ENCODE measurements at places on chromosomes 6 and 20.

GRCh38 chr20:25699914-25700313 lies 3.3 kb upstream of the ZNF337 start:
- no peak for DNase-seq

GRCh38 chr20:56433880-56434255 lies 21.8 kb downstream of the CASS4 start:
- no peak for DNase-seq

DNA sequence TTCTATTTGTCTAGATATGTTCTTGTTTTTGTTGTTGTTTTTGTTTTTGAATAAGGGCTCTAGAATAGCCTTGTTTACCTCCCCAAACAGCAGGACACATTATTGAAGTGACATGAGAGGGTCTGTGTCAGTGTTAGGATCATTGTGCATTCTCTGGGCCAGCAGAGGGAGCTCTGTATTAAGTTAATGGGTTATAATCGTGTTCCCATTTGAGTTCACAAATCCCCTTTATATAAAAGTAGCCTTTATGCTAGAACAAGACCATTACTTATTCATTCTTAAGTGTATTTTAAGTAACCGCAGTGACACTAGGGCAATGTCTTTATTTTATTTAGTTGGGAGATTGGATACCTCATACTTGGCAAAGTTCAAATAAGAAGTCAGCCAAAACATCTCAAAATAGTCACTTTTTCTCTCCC lies 44.8 kb downstream of the STK4 start:
- no peak for DNase-seq

- no peak for DNase-seq
These were observed 47.8 kb downstream of the CARMIL1 start for GRCh38 chr6:25326960-25327359.

Measured in nucleus accumbens (tissue), 56 donors.